ENCODE measurements at places on chromosomes 5 and 9. TPM values are rescaled to one million over a fixed set of nuclear protein-coding genes. Genes with fewer than 3 reads are reported as not detected.
A peak's percentile ranks its signal among the peaks of the same experiment; 100 is the strongest.

DNA sequence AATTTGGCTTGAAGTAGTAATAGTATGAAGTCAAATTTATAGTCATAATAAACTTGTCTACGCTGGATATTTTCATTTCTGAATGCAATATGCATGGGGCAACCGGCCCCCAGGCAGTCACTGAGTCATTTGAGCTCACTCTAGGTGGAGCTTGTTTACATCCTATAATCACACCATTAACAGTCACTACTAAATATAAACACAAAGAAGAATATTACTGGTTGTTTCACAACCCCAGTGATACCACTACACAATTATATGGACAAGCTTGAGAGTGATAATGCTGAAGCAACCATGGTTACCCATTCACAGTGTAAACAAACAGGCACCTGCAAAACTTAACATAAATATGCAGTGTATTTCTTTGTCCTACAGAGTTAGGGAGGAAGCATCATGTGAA is 68.7 kb downstream of the MARCHF3 start:
- DNase-seq = peak; percentile 55

The DBH gene
- total RNA-seq = not detected

DNA sequence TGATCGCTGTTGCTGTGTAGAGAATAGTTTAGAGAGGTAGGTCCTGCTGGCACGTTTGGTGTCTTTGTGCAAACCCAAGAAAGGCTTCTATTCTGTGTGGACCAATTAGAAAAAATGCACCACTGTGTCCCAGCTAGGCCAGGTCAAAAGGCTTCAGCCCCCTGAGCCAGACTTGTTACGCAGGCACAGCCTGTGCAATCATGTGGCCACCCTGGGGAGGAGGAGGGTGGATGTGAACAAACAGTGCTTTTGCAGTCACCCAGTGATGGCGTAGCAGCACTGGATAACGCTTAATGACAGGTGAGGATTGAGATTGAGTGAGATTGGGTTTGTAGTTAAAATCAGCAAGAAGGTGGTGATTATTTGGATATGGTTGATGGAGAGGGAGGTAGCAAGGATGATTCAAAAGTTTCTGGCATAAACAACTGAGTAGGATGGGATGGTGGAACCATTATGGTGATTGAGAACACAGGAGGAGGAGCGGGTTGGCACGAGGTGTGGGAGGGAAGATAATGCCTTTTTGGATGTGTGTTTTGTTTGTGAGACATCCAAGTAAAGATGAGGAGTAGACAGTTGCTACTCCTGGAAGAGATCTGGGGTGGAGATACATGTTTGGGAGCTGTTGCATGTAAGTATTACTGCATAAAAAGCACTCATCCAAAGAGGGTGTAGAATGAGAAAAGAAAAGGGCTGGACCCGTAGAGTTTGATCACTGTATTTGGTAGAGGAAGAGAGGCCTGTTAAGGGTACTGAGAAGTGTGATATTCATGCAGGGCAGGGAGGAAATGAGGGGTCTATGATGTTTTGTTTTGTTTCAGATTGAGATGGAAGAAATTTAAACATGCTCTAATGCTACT is 6.7 kb downstream of the GCNT1 start:
- DNase-seq = no peak

The CXCL14 gene
- total RNA-seq = 1.7 TPM

- DNase-seq = no peak
Measured at GRCh38 chr5:155649666-155650065, 636.1 kb downstream of the KIF4B start.

DNA sequence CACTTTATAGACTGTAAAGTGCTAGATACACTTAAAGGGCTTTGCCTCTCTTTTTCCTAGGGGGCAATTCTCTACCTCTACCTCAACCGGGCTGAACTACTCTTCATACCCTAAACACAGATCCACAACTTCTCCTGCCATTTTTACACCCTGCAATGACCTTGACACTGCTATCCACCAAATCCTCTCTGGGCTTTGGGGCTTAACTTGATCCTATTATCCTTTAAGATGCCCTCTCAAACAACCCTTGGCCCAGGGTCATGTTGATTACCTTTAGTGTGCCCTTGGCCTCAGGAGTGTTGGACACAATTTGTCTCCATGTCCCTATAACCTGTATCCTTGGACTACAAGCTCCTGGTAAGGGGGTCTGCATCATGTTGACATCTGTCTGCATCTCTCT is 19.5 kb downstream of the ANXA6 start:
- no peak for DNase-seq

The PCDHB6 gene
- 3.6 TPM for total RNA-seq

The PCDHA7 gene
- 0.06 TPM for total RNA-seq

GRCh38 chr5:82396871-82397514 is 118.8 kb upstream of the RPS23 start:
- peak; percentile 90 for DNase-seq

DNA sequence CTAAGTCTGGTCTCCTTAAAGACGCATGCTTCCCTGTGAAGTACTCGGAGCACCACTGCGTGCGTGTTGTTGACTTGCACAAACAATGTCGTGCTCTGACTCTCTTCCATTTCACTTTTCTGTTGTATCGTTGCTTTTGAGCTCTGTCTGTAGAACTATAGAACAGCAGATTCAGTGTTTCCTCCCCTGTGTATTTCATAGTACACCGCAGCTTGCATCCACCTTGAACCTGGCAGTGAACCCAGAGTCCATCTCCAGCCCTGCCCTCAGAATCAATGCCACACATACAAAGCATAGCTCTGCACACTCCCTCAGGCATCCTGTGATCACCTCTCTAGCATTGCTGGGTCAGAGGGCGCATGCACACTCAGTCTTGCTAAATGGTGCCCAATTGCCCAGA is 37.2 kb upstream of the ADAMTS2 start:
- DNase-seq = no peak

The SLC6A7 gene
- total RNA-seq = not detected

DNA sequence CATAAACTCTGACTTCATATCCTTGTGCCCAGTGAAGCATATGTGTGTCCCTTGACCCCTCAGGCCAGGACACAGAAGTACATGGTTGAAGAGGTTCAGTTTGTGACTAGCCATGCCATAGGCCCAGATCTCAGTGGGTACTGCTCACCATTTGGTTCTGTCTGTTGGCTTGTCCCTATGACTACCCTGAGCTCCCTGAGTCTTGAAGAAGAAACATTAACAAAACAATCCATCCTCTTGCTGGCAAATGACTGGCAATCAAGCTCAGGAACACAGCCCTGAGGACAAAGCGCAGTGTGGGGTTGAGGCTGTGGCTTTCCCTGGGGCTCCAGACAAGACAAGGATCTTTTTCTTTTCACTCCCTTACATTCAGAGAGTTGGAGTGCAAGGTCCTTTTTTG is 46.3 kb downstream of the TNFAIP8 start:
- no peak for DNase-seq

DNA sequence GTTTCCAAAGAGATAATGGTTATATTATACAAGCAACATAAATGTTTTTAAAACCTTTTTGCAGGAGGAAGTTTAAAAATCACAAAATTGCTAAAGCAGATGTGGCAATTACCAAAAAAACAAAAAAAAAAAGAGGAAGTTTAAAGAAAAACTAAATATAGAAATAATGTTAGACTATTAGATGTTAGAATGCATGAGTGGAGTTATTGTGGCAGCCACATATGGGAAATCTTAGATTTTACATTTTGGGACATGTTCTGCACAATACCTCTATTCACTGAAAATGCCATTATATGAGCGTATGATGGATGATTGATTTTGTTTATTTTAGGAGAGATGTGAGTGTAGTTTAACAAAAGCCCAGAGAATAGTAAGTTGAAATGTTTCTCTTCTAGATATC is 31.2 kb upstream of the DTWD2 start:
- no peak for DNase-seq

The SUSD3 gene
- total RNA-seq = not detected

The NR4A3 gene
- total RNA-seq = 0.06 TPM

The PTPDC1 gene
- total RNA-seq = 2.8 TPM

The GRM6 gene
- not detected for total RNA-seq

The MUSK gene
- total RNA-seq = not detected

GRCh38 chr5:111735583-111736270 is 21.3 kb downstream of the NREP start:
- peak; percentile 81 for DNase-seq

DNA sequence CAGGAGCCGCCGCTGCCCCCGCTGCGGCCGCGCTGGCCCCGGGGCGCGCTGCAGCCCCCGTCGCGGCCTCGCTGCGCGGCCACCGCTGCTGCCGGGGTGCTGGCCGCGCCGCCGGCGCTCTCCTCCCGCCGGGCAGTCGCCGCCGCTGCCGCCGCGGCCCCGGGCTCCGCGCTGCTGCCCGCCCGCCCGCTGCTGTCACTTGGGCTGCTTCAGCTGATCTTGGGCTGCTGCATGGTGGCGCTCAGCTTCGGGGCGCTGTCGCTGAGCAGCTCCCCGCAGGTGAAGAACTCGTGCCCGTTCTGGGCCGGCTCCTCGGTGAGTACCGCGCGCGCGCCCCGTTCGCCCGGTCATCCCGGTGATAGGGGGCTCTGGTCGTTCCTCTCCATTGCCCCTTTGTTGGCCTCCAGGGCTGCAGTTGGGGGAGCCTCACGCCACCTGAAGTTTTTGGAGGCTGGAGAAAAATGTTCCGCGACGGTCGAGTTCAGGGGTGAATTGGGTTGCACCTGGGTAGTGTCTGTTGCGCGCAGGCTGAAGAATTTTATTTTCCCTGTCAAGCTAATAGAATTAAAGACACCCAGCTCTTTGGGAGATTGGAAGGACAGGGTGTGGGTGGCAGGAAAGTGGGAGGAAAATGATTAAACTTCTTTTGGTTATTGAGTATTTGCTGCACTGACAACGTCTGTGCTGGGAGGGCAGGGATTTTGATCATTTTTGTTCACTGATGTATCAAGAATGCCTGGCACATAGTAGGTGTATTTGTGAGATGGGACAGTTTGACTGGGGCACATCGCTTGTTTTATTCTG is 596 bp downstream of the ENTREP1 start:
- no peak for DNase-seq

The SLIT3 gene
- 5.5 TPM for total RNA-seq

GRCh38 chr5:177548495-177548894 is 5.9 kb downstream of the FAM193B start:
- DNase-seq = no peak

DNA sequence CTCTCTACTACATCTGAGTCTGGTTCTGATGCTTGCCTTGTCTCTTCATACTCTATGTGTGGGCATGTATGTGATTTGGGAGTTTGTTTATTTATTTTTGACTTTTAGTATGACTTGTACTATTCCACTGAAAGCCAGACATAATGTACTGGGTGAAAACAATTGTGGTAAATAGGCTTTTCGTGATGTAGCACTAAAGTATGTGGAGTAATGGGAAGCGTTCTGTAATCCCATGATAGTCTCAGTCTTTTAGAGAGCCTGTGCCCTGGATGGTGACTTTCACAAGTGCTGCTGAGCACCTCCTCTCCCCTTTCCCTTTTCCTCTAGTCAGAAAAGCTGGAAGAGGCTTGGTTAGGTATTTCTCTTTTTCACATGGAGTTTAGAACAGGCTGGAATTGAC is 85.8 kb upstream of the S1PR3 start:
- no peak for DNase-seq

Data from H4 (cell line).